SW 1271 (cell line): ENCODE measurements at places on chromosomes 16 and 17.

DNA sequence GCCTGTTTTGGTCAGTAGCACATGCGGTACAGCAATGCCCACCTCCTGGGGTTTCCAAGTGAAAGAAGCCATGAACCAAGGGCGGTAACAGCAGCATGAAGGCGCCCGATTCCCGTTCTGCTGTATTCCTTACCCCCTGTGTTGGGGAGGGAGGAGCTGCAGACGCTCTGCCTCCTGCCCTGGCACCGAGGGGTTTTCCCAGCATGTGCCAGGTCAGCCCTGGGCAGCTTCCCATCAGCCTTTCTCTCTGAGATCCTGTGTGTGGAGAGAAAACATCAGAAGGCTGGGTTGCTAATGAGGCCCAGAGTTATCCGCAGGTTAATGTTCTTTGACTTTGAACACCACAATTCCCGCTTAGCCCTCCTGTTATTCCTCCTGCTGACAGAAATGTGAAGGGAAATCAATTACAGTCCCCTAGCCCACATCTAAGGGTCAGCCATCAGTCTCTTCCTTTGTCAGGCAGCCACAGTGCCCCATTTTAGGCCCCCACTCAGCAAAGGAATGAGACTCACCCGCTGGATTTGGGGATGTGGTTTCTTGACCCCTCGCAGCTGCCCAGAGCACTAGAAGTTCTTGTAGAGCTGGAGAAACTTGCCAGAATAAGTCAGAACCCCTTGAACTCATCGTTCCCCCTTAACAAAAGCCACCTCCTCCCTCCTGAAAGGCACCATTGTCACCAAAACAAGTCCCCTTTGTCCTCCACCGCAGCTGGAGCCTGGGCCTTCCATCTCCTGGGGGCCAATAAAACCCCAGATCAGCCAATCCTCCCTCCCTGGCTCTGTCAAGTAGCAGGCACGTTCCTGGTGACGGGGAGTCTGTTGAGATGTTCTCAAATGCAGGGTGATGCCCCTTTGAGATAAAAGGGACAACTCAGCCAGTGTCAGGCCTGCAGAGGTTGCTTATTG lies 168.5 kb downstream of the KATNIP start:
- no peak for DNase-seq

GRCh38 chr17:81365148-81365600 lies 30.1 kb upstream of the BAHCC1 start:
- DNase-seq: no peak

DNA sequence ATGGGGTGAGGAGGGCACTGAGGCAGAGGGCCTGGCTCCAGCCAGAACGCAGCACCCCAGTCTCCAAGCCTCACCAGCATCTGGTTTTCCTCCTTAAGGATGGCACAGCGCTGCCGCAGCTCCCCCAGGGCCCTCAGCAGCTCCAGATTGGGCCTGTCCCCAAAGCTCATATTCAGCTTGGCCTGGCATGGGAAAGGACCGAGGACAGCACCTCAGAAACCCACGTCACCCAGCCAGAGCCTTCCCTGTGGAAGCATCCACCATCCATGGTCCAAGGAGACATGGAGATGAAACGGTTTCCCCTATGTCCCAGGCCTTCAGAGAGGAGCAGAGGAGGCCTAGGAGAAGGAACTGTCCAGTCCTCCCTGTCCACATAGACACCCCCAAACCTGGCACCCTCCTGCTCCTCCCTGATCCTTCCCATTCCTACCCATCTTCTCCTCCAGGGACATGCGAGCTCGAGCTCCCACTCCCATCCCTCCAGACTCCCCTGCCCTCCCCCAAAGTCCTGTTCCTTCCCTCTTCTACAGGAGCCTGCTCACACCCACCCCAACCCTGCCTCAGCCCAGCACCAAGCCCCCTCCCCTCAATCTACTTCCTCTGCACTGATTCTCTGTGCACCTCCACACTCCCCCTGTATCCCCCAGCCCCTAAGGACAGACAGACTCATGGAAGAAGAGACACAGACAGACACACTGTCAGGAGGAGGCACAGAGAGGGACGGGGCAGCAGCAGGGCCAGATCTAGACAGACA lies 1.8 kb downstream of the TSPOAP1 start:
- DNase-seq: no peak

- peak; percentile 48 for DNase-seq
These were observed 7.3 kb upstream of the RHOT2 start for GRCh38 chr16:660459-661183.

- DNase-seq: no peak
These were observed 2.9 kb upstream of the MAFG start for GRCh38 chr17:81930142-81931125.

DNA sequence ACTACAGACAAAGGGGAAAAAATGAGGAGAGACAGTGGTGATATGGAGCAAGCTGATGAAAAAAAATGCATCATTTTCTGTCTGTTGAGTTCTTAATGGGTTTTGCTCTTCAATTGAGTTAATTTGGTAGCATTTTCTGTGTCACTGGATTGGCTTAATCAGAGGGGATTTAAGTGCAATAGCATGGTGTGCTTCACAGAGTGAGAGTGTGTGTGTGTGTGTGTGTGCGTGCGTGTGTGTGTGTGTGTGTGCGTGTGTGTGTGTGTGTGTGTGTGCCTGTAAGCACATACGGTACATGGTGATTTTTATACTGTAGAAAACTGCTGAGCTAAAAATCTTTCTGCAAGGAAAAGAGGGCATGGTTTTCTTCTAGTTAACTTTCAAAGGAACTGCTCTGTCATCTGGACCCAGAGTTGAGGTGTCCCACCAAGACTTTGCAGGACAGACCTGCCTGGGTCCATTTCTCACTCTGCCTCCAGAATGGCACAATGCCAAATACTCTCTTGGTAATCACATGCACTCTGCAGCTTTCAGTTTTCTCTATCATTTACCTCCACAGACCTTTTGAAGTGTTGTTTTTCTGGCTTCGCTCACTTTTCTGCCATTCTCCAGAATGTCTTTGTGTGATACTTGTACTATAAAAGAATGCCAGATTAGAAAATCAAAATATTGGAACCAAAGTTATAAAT lies 952.6 kb upstream of the SOX9 start:
- no peak for DNase-seq
